ENCODE measurements at places on chromosomes 1 and 21.

DNA sequence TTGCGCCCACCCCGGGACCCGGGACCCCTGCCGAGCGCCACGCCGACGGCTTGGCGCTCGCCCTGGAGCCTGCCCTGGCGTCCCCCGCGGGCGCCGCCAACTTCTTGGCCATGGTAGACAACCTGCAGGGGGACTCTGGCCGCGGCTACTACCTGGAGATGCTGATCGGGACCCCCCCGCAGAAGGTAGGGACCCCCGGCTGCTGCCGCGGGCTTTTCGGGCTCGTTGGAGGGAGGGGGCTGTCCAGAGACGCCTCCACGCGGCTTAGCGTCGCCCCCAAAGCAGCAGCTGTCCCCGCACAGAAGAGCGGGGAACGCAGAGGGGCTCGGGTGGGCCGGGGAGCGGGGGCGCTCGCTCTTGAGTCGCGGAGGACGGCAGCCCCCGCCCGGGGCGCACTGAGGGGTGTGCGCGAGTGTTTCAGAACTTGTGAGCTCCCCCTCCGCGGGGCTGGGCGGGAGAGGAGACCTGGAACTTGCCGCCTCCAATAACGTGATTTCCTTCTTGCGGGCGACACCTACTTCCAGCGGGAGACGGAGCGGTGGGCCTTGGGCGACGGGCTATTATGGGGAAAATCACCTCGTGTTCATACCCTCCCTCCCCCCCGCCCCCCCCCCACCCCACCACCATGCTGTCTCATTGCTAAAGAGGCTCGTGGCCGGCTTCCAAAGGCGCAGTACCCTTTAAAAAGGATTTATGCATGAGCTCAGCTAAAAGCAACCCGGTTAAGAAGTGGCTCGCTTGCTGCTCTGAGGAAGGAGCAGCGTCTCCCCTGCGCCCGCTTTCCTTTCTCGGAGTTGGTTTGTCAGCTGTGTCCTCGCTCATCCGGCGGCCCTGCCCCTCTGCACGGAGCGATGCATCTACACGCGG is 664 bp downstream of the BACE2 start:
- DNase-seq = no peak

GRCh38 chr1:115090540-115090939 is 1.2 kb upstream of the TSPAN2 start:
- DNase-seq = no peak

- DNase-seq = no peak
Observed at GRCh38 chr1:226698659-226699058, 40.4 kb downstream of the ITPKB start.

GRCh38 chr1:114026797-114027196 is 47.5 kb downstream of the OLFML3 start:
- DNase-seq = no peak

DNA sequence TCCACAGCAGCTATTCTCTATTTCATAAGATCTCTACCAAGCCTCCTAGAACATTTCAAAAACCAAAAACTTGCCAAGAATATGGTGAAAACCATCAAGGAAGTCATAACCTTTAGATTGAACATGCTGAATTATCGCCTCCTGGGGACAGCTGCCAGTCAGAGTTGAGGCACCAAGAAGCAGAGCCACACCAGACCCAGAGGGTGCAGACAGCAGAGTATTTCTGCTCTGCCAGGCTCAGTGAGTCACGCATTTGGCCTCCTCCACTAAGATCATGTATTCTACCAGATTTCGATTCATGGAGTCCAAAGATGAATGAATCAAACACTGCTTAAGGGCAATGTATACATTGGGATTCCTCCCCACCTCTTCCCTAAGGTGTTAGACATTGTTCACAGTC is 2.1 kb downstream of the F3 start:
- DNase-seq = no peak

DNA sequence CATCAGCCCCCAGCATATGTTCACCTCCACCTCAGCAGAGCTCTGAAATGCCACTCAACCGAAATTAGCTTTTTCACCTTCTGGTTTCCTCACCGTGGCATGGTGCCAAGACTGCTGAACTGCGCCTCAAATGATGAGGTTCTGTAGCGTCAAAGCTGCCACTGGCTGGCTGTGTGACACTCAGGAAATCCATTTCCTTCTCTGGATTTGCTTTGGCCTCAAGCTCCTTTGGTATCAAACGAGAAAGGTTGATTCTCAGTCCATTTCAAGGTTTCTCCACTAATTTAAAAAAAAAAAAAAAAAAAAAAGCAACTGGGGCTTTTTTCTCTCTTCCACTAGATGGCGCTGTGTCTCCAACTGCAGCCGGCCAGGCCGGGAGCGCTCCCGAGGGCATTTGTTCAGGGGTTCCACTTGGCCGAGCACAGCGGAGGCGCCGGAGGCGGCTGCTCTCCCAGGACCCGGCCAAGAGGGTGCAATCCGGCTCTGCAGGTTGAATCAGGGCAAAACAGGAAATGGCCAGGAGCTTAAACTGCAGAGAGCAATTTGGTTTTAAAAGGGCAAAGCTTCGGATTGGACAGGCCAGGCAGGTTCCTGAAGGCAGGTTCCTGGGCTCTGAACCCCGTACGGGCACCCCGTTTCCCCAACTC is 26.5 kb upstream of the PLA2G2C start:
- peak; percentile 21 for DNase-seq

DNA sequence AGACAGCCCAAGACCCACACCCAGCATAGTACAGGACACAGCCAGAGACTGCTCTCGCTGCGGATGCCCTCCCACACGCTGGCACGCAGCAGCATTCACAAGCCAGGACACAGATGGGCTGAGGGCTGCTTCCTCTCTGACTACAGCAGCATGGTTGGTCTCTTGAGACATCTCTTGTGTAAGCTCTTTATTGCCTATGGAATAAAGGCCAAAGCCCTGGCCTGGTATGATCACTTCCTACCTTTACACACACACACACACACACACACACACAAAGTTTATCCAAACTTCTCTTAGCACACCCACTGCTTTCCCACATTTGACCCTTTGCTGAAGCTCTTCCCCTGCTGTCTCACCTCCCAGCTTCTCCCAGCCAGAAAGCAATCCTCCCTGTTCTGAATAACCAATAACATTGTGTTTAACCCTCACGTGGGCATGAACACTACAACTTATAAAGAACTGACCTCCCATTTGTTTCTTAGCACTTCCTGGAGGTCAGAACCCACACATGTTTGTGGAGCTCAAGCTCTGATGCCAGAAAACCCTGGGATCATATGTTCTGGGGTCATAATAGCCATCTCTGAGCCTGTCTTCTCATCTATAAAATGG is 1.2 kb upstream of the LUZP1 start:
- DNase-seq = no peak

DNA sequence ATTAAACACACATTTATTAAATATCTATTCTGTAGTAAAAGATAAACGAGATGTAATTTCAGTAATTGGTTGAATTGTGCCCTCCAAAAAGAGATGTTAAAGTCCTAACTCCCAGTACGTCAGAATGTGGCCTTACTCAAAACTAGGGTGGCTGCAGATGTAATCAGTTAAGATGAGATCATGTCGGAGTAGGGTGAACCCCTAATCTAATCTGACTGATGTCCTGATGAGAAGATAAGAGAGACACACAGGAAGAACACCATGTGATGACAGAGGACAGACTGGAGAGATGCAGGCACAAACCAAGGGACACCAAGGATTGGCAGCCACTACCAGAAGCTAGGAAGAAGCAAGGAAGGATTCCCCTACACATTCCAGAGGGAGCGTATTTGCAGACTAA is 104.1 kb downstream of the SLC25A24 start:
- DNase-seq = no peak

DNA sequence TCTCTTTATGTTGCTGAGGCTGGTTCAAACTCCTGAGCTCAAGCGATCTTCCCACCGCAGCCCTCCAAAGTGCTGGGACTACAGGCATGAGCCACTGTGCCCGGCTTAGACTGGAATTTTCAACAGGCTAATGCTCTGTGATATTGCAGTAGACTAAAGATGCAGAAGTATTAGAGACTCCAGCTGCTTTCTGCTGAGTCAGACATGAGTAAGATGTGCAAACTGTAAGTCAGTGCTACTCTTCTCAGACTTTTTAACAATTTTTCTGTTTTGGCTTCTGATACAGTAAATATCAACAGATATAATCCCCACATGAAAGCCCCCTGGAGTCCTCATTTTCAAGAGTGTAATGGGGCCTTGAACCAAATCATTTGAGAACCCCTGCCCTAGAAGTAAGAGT is 29.3 kb upstream of the NLRP3 start:
- DNase-seq = no peak

DNA sequence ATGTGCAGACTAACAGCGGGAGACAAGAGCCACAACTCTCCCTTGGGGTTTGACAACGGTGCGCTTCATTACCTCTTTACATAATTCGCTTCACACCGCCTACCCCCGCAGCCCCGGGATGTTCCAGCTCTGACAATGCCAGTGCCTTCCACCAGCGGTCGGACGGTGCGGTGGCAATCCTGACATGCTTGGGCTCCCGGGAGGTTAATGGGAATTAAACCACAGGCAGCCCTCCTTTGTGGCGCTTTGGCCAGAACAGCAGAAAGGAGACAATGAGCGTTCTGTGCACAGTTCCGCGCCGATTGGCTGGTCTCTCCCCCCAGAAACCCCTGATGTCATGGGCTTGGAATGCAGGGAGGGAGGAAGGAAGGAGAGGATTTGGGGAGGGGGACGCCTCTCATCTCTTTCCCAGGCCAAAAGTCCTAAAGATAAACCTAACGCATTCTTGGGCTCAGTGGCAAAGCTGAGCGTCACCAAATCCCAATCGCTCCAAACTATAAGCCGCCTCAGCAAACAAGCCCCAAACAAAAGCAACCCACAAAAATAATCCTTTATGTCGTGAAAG is 1.3 kb downstream of the CNN3 start:
- no peak for DNase-seq

DNA sequence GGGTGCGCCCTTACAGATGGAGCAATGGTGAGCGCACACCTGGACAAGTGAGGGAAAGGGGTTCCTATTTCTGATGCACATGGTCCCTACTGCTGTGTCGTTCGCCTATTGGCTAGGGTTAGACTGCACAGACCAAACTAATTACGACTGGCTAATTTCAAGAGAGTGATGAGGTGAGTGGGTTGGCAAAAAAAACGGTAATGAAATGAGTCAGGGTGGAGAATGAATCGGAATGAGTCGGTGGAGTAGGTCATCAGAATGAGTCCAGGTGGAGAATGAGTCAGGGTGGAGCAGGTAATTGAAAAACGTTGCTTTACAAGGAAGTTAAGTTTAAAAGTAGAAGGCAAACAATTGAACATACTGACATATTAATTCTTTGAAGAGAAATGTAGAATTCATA is 79.8 kb downstream of the WDR4 start:
- no peak for DNase-seq

GRCh38 chr1:7430691-7431090 is 340.4 kb upstream of the VAMP3 start:
- DNase-seq = no peak

DNA sequence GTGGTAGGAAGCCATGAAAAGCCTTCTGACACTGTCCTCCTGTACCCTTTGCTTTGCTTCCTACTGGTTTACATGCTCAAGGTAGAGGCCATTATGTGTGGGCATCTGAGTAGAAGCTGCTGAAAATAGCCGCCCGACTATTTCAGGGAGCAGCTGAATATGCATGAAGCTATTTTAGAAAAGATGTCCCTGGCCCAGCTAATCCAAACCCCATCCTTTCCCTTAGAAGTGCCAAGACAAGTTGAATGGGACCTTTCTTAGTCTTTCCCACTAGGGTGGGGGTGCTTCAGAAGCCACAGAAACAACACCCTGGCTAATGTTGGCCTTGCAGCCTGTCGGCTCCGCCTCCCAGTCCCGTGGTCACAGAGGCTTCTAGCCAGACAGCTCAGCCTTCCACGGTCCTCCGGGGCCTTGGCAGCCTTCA is 205.1 kb upstream of the EDN2 start:
- no peak for DNase-seq

GRCh38 chr1:16372535-16373285 is 5.7 kb downstream of the SZRD1 start:
- no peak for DNase-seq
